ENCODE measurements at places on chromosomes 3 and 15.

DNA sequence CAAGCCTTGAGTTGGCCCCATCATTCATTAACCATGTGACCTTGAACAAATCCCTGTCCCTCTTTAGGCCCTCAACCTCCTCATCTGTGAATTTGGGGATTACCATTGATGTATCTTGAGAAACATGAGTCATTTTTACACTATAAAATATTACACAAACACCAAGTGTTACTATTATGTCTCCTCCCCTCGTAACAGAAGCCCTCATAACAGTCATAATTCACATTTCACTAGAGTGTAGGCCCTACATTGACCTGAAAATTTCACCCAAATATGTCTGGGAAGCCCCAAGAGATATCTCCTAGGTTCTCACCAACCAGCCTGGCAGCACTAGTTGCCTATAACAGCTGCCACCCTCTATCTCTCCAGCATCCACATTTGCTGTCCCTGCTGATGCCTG is 15.8 kb upstream of the SLC6A1 start:
- DNase-seq, result no peak

- DNase-seq, result no peak
These were observed 6.3 kb downstream of the FBXL22 start for GRCh38 chr15:63603516-63603915.

GRCh38 chr15:71153823-71154524 is 38.7 kb downstream of the THSD4 start:
- no peak for DNase-seq

DNA sequence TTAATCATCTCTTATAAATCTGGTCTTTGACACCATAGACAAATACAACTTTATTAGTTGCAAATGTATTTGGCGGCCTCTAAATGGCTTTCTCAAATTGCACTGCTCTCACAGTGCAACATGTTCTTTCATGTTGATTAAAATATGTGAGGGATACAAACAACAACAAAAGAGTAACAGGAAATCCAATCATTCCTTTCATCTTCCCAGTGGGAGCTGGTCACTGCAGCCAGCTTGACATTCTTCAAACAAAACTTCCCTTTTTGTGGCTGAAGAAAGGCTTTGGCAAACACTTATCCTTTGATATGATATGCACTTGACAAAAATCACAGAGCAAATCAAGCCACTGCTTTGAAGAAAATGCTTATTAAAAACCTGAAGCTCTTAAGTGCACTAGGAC is 973.6 kb downstream of the EPHA3 start:
- no peak for DNase-seq

GRCh38 chr3:178393146-178393545 is 143.1 kb upstream of the KCNMB2 start:
- DNase-seq, result no peak

- DNase-seq, result no peak
These were observed 25.1 kb downstream of the SPSB4 start for GRCh38 chr3:141076036-141076773.

GRCh38 chr3:23993556-23994243 is 48.6 kb downstream of the NR1D2 start:
- no peak for DNase-seq

GRCh38 chr3:195154793-195155535 is 116.0 kb downstream of the XXYLT1 start:
- no peak for DNase-seq

DNA sequence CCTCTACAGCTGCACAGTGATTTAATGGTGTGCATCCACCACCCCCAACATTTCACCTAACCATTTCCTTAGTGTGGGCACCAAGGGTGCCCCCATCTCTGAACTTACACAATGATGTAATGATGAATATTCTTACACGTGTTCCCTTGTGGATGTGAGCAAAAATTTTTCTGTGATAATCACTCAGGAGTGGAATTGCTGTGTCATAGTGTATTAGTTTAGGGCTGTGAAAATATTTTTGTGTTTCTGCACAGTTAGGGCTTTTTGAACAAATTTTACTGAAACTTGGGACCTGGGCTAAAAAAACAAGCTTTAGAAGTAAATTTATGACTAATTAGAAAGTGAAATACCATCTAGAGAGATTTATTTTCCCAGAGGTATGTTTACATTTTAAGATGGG is 134.5 kb upstream of the CCNL1 start:
- DNase-seq, result no peak

DNA sequence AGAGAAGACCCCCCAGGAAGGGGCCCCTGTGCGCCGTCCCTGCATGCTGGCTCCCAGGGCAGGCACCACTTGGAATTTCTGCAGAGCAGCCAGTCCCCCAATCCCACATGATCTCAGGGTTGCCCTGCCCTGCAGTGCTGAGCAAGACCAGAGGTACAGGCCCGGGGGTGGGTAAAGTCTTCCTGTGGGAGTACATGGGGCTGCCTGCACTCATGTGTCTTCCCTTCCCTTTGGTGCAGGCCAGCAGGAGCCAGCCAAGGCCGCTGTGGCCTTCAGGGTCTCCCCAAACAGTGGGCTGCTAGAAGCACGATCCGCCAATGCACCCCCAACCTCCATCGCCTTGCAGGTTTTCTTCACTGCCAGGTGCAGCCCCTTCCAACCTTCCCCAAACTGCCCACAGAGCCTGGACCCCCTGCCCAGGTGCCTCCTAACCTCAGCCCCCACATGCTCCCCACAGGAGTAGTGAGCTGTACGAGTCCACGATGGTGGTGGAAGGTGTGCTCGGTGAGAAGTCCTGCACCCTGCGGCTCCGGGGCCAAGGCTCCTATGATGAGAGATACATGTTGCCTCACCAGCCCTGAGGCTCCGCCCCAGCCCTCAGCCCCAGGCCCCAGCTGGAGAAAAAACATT is 15.0 kb downstream of the ACAA1 start:
- no peak for DNase-seq

DNA sequence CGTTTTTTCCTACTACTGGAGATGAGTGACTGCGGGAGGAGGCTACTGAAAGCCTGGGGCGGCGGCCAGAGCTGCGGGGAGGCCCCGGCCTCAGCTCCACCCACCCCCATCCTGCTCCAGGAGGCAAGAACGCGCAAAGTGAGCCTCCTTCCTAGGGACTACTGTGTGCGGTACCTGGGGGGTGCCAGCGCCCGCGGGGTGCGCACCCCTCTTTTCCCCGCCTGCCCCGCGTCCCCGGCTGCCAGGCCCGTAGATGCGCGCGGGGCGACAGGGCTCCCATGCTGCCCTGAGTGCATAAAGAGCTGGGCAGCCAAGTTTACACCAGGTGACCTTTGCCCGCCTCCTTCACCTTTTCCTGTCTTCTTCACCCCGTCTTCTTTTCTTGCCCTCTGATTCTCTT is 2.5 kb upstream of the USF3 start:
- peak; percentile 16 for DNase-seq

GRCh38 chr15:36831904-36832287 is 252.5 kb downstream of the CDIN1 start:
- no peak for DNase-seq

DNA sequence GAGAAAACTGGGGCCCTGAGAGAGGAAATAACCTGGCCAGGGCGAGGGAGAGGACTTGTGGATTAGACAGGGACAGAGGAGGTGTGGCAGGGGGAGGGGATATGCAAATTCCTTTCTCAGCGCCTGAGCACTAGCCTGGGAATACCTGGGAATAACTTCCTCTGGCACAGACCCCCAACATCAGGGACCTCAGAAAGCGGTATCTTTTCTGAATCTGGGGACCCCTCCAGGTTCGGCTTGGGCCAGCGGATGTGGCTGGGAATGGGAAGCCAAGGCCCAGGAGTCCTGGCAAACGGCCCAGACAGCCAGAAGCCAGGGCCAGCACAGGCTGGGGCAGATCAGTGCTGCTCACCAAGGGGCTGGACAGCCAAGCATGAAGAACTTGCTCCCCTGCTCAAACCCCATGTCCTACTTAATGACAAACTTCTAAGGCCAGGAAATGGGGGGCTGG is 9.2 kb upstream of the ACSBG1 start:
- no peak for DNase-seq

DNA sequence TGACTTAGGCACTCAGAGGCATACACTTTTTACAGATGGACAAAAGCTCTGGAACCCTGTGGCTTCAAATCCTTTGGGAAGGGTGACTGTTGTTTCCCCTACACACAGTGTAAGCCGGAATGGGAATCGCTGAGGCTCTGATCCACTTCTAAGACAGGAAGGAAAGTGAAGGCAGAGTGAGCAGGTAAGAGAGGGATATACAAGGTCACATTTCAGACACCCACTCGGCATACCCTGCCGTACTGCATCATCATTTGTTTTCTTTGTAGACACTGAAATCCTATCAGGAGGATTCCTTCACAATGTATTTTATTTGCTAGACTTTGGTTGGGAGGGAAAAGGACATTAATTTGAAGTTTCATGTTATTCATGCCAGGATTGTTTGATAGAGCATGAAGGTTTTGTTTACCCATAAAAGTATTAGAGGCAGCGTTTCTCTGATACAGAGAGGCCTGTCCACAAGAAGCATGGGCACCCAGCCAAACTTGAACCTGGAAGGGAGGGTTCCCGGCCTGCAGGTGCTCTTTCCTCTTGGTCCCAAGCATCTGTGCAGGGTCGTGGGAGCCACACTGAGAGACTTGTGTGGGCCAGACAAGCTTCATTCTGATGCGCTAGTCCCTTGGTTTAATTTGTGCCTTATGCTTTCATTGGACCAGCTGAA is 21.9 kb upstream of the POLR2M start:
- DNase-seq, result no peak

- DNase-seq, result no peak
These were observed 31.4 kb upstream of the ITPKA start for GRCh38 chr15:41462084-41462795.

DNA sequence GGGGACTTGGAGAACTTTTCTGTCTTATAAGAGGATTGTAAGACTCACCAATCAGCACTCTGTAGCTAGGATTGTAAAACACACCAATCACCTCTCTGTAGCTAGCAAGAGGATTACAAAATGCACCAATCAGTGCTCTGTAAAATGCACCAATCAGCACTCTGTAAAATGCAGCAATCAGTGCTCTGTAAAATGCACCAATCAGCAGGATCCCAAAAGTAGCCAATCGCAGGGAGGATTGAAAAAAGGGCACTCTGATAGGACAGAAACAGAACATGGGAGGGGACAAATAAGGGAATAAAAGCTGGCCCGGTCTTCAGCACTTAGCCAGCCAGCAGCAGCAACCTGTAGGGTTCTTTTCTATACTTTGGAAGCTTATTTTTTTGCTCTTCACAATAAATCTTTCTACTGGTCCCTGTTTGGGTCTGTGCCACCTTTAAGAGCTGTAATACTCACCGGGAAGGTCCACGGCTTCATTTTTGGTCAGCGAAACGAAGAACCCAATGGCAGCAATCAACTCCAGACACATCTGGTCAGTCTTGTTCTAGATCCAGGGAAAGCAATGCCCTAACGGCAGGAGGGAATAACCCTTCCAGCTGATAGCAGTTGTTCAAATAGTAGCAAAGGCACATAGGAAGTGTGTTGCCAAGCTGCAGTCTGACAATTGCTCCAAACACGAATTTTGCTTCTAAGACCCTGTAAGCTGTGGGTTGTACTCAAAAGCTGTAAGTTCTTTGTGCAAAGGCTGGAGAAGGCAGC is 135.6 kb downstream of the TJP1 start:
- DNase-seq, result no peak

DNA sequence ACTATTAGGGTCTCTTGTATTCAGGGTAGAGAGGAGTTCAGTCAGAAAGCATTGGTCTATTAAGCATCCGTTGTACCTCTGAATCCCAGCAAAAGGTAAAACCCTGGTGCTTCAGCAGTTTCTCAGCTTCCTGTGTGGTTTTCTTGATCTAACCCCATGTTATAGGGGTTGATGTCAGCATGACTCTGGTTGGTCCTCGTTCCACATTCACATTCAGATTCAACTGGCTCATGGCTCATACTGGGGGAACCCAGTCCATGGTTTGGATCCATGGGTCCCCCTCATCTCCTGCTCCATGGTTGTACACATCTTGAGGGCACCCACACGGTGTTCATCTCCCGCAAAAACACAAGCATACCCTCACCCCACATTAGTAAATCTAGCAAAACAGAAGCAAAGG is 47.7 kb upstream of the C2CD4B start:
- no peak for DNase-seq

GRCh38 chr3:73459711-73460110 is 165.0 kb downstream of the PDZRN3 start:
- no peak for DNase-seq

DNA sequence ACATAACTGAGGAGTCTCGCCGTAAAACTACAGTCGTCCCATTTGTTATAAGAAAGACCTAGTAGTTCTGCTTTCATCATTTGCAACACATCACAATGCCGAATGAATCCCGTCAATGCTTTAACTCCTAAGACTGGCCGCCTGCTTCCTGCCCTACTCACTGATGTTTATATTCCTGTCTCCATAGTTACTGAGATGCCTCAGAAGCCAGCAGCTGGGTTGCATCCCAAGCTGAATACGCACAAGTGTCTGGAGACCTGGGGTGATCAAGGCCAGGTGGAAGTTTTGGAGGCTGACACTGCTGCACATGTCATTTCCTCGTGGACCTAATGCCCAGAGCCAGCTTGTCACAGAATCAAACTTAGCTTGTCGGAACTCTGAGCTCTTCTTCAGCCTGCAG is 95.2 kb upstream of the UBE2E1 start:
- DNase-seq, result no peak

GRCh38 chr3:34073961-34074360 is 275.5 kb downstream of the PDCD6IP start:
- no peak for DNase-seq

DNA sequence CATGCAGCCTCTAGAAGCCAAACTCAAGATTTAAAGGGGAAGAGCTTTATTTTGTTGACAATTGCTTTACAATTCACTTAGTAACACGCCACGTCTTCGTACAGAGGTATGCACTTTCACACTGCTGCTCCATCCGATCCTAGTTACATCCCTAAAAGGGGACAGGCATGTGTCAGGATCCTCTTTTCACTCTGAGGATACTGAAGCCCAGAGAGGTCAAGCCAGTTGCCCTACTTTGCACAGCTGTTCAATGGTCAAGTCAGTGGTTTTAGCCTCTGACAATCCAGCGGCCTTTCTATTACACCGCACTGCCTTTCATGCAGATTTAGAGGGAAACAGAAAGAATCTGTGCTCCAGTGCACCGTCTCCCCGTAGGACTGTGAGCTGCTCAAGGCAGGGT is 44.9 kb upstream of the CHRNB4 start:
- DNase-seq, result no peak

DNA sequence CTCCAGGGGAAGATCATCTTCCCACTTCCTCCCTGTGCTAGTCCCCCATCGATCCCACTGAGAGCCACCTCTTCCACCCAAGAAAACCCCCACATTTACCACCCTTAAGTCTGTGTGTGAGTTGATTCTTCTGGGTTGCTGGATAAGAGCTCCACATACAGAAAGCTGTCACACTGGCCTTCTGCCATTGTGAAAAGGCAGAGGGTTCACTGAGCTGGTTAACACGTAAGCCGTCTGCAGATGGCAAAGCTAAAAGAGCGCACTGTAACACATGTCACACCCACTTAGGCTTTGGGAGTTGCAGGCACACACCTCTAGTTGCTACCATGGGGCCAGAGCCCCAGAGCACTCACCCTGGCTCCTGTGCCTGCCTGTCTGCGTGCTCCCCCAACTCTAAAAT is 309.8 kb upstream of the LRRC3B start:
- no peak for DNase-seq
